ENCODE measurements at places on chromosomes 6 and 20.

DNA sequence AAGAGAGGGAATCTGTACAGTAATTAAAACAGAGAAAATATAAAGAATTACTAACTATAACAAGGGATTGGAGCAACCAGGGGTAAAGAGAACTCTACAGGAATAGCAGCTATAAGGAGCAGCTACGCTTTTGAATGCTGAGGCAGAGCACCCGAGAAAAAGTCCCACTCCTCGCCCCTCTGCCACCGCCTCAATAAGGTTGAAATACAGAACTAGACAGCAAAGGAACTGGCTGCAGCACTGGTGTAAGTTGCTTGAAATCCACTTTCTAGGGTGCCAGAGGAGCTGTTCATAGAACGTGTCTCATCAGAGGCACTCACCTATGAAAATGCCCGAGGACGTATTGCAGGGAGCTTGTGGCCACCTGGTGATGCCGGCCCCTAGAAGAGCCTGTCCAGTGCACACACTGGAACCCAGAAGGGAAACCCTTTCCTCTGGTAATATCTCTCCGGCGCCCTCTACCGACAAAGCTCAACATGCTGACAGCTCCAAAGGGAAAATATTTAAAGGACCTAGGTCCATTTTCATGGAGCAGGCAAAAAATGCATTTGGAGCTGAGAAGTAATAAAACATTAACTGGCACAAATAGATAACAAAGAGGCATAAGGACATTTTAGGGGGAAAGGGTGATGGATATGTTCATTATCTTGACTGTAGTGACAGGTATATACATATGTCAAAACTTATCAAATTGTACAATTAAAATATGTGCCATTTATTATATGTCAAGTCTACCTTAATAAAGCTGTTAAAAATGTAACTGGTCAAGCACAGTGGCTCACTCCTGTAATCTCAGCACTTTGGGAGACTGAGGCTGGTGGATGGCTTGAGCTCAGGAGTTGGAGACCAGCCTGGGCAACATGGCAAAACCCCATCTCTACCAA, 137.4 kb upstream of the HDAC2 start:
- peak; percentile 61 for DNase-seq

- DNase-seq: no peak
These were observed 42.6 kb downstream of the TBC1D7 start for GRCh38 chr6:13285705-13286104.

- DNase-seq: no peak
These were observed 32.7 kb upstream of the SNAP25 start for GRCh38 chr20:10185741-10186558.

- DNase-seq: no peak
These were observed 6.0 kb downstream of the RFX6 start for GRCh38 chr6:116883005-116883404.

DNA sequence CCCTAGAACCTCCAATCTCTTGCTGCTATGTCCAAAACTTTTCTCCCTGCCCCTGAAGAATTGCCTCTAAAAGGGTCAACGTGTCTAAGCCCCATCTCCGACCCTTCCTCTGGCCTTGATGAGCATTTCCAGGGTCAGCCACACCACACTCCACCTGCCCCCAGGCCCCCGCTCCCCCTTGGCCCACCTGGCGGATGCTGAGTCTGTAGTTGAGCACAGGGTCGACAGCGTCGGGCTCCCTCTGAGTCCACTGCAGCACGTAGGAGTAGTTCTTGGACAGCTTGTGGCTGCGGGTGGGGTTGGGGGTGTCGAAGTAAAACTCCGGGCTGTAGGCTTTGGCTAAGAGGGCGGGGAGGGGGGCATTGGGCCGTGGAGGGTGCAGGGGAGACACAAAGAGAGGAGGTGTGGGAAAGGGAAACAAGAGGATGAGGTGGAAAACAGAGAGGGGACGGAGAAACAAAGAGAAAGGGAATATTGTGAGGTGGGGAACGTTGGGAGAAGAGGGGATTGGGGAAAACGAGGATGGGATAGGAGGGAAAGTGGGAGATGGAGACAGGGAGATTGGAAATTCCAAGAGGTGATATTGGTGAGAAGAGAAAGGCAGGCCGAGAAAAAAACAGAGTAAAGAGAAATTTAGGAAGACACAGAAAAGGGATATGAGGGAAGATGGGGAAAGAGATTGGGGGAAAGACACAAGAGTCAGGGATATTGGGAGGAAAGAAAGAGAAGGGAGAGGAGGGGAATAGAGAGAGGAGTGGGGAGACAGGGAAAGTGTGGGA, 50.5 kb downstream of the MDGA1 start:
- no peak for DNase-seq

DNA sequence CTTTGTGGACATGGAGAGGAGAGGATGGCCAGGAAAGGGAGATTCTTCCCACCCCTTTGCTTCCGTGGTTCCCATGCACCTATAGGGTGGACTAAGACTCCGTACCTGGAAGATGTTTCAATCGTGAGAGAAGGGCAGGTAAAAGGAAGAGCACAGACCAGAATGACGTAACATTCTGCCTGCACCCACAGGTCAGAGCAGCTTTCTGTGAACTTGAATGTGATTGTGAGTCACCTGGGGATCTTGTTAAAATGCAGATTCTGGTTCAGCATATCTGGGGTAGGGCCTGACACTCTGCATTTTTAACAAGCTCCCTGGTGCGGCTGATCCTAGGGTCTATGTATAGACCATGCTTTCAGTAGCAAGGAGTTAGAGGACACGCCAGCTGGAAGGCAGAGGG, 164.1 kb upstream of the SGK1 start:
- no peak for DNase-seq

DNA sequence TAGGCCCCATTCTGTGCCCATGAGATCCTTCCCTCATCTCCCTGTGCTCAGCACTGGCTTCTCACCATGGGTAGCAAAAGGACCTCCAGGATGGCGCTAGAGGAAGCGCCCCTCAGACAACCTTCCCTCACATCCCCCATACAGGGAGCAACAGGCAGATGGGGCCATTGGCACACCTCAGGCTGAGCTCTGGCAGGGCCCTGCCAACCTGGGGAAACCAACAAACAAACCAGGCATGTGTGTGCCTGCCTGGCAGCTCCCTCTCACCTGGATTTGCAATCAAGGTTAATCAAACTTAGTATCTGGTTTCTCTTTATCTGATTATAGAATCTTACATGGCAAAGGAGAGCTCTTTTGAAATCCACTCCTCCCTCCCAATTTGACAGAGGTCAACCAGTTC, 134.9 kb downstream of the SLC23A2 start:
- DNase-seq: no peak

GRCh38 chr6:17719323-17720041, 12.8 kb upstream of the NUP153 start:
- DNase-seq: no peak

DNA sequence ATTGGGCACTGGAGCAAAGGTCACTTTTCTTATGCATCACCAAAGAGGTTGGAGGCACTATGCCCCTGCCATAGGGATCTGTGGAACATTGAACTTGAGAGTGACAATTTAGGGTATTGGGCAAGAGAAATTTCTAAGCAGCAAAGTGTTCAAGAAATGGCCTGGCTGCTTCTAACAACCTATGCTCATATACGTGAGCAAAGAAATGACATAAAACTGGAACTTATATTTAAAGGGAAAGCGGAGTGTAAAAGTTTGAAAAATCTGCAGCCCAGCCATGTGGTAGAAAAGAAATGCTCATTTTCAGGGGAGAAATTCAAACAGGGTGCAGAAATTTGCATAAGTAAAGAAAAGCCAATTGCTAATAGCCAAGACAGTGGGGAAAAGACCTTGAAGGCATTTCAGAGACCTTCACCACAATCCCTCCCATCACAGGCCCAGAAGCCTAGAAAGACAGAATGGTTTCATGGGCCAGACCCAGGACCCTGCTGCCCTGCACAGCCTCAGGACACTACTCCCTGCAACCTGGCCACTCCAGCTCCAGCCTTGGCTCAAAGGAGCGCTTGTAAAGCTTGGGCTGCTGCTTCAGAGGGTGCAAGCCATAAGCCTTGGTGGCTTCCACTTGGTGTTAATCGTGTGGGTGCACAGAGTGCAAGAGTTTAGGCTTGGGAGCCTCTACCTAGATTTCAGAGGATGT, 24.4 kb downstream of the NCR2 start:
- DNase-seq: no peak

DNA sequence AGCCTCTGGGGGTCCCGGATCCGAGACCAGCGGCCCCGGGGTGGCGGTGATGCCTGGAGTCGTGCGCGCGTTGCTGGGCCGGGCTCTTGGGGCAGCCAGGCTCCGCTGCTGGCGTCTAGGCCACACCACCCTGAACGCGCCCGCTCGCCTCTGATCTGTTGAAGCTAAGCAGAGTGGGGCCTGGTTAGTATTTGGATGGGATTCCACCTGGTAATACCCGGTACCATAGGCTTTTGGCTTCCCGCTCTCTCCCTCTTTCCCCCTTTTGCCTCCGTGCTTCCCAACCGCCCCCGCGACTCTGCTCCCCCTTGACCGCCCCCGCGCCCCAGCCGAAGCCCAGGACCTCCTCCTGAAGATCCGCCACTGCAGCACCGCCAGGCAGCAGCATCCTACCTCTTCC, 1383.5 kb upstream of the DEFB115 start:
- DNase-seq: peak; percentile 53

DNA sequence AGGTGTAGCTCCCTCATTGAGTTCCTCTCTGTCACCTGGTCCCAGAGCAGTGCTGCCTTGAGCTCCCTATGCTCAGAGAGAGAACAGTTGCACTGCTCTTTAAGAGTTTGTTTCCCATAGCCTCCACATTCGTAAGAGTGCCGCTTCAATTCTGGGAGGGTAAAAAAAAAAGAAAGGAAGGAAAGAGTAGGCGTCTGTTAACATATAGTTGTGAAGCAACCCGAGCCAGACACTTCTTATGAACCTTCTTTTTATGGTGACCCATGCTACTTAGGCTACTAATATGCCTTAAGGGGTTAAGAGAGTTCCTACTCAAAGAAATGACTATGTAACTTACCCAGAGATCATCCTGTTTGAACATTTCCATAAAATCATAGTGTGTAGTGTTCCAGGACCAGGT, 4.3 kb upstream of the ARG1 start:
- DNase-seq: no peak

DNA sequence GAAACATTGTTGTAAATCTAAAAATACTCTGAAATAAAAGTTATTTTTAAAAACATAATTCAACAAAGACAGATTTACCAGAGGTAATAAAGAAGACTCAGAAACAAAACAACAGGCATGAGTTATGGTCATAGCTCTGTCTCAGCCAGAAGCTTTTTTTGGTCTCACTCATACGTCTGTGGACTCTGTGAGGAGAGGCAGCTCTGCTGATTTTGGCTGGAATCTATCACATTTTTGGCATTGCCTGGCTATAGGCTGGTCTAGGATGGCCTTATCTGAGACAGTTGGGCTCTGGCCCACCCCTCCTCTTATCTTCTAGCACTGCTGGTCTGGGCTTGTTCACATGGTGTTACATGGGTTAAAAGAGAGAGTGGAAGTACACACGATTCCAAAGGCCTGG, 514.0 kb upstream of the BTBD3 start:
- DNase-seq: no peak

DNA sequence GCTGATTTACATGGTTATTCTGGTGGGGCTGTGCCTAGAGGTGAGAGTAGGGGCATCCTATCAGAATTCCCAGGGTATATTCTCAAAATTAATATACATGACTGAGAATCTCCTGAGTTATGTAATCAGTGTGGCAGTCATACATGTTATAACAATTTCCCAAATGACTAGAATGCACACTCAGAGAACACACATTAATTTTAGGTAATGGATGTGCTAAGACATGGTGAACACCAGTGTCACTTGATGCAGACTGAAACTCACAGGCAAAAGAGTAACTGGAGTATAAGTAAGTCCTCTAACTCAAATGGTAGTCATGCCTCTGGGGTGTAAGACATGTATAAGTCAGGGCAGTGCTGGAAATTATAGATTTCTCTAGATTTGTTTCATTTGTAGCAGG, 1198.4 kb upstream of the CITED2 start:
- DNase-seq: no peak

DNA sequence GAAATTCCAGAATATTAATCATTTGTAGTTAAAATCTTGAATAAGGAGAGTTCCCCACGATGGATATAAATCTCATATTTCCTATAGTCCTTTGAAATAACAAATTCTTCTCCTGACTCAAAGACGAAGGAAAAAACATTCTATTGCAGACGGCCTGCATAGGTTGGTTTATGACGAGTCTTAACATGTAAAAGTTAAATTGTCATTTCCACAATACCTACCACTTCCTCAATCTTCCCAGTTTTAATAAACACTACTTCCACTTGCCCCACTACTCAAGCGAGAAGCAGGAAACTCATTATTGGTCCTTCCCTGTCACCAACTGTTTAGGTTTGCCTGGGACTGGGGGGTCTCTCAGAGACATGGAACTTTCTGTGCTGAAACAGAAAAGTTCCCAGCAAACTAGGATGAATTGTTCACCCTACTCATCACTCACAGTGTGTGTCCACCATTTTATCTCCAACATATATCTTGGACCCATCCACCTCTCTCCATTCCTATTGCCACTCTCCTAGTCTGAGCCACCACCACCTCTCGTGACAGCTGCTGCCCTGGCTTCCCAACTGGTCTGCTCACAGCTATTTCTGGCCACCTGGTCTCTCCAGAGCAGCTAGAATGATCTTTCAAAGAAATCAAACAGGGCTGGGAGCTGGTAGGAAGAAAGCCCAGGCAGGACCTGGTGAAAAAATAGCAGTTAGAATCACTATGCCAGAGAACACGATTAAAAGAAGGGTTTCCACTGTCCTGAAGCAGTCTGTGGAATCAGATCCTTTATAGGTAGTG, 15.1 kb upstream of the ZSCAN9 start:
- no peak for DNase-seq

- no peak for DNase-seq
These were observed 37.6 kb upstream of the SUPT3H start for GRCh38 chr6:45415315-45415714.

GRCh38 chr6:140208286-140208685, 833.8 kb upstream of the CITED2 start:
- DNase-seq: no peak

GRCh38 chr6:163408352-163408991, 6.0 kb upstream of the QKI start:
- no peak for DNase-seq

DNA sequence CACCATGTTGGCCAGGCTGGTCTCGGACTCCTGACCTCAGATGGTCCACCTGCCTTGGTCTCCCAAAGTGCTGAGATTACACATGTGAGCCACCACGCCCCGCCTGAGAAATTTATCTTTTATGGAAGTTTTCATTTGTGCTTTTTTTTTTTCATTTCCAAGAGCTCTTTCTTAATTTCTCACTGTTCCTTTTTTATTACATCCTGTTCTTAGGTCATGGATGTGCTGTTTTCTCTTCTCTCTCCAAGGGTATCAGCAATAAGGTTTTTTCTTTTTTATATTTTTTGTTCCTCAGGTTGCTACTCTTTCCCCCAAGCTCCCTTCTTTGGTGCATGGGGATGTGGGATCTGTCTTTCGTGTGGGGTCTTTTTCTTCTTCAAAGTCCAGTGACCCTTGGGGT, 21.2 kb upstream of the LSM14B start:
- no peak for DNase-seq

- DNase-seq: no peak
These were observed 36.8 kb upstream of the SMIM29 start for GRCh38 chr6:34285448-34286164.

DNA sequence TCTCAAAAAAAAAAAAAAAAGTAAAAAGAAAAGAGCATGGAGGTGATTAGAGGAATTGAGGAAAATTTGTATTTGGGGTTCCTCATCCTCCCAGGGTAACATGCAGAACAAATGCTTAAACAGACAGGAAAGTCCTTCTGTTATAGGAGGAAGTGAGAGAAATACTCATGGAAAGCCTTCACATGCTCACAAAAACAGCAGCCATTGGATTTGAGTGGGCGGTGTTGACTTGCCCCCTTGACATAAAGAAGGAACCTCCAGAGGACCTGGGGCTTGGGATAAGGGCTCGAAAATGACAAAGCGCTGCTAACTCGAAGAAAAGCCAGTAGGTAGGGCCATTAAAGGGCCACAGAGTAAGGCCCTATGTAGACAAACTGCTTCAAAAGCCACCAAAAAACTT, 17.5 kb upstream of the SAMHD1 start:
- no peak for DNase-seq

Data from activated CD4-positive, alpha-beta T cell treated with anti-CD3 and anti-CD28 coated beads for 36 hours (primary cell).